ENCODE measurements at places on chromosomes 5 and 9.

DNA sequence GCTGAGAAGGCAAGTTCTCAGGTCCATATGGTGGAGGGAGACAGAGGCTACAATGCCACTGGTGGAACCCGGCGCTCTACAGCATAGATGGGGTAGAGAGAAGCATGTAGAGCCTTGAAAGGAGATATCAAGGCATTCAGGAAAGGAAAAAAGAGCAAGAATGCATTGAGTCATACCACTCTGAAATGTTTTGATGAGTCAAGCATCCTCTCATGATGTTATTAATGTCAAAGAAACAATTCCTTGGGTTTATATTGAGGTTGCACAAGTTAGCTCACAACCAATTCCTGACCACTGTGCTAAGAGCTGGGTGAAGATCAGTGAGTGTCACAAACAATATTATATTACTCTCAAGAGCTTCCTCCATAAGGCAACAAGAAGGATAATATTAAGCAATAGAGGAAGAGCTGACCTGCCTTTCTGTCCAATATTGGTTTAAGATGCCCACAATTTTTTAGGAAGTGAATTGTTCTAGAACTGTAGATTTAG lies 178.0 kb downstream of the RFK start:
- no peak for DNase-seq

DNA sequence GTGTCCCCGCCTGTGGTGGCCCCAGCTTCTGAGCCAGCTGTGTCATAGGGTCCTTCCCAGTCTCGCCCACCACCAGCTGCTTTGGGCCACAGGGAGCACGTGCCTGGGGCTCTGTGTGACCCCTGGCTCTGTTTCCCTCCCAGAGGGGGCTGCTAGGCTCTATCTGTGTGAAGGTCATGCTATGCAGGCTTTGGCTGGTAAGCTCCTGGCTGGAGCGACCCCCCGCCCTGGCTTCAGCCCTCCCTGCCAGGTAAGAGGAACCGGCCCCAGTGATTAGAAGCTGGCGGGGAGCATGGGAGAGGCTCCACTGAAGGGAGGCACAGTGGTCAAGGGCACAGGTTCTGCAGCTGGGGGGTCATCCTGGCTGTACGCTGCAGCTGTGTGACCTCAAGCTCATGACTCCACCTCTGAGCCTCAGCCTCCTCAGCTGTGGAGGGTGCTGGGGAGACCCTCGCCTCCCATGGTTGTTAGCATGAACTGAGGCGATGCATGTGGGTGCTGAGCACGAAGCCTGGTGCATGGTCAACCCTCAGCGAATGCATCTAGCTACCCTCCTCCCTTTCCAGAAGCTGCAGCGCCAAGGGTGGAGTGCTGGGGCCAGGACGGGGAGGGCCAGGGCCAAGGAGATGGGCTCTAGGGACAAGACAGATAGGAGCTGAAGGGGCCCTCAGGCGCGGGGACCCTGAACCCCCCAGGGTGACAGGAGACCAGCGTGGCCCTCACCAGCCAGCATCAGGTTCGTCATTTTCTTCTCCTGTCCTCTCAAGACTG lies 163.8 kb upstream of the MVB12B start:
- no peak for DNase-seq

- no peak for DNase-seq
Measured at GRCh38 chr5:127609011-127609410, 39.9 kb upstream of the CTXN3 start.

DNA sequence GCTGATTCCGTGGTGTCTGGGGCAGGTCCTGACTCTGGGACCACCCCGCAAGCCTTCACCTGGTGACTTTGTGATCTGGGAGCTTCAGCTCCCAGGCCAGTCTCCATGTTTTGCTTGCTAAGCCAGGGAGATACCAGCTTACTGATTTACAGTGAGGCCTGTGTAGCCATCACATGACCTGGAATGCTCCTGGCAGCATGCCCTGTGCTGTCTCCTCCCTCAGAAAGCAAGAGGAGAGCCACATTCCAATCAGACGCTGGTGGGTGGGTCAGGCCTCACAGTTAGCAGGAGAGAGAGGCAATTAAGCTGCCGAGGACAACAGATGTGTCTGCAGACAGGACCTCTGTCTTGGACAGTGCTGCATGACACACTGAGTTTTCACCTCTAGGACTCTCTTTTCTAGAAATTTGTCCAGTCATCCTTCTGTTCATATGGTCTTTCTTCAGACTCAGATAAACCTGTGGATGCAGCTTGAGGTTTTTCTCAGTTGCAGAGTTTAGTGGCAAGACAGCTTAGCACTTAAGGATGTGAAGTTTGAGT lies 24.4 kb upstream of the GRPEL2 start:
- DNase-seq = no peak

DNA sequence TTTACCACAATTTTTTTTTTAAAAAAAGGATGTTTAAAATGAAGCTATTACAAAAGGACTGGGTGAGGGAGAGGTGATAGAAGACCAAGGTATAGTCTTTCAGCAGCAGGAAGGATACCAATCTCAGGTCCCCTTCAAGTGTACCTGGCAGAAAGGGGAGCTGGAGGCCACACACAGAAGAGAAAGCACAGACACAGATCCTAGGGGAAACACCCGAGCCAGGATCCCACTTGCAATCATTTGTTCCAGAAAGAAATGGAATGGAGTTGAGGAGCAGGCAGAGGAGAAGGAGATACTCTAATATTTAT lies 5.6 kb downstream of the GNPDA1 start:
- DNase-seq = no peak

DNA sequence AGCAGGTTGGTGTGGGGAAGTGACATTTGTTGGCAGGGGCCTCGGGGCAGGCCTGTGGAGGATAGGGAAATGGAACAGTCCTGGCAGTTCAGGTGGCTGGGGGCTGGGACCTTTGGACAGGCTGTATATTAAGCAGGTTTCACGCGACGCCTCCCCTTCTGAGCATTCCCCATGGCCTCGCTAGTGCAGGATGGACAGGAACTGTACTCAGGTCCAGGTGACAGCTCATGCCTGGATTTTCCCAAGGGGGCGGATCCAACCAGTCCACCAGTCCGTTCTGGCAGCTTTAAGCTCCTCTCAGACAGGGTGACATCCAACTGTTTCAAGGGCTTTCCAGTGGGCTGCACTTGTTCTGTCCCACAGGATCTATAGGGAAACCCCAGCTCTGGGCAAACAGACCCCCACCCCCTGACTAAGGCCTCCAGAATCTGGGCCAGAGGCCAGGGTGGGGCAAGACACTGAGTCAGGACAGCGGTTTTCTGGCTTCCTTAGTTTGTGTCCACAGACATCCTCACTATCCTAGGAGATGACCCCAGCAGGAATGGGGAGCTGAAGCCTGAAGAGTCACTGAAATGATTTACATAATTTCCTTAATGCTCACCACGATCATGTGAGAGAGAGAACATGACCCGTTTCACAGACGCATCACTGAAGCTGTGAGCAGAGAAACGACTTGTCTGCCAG lies 20.9 kb downstream of the CSF2 start:
- DNase-seq = no peak

GRCh38 chr9:115575147-115575546 lies 457.2 kb upstream of the TNC start:
- no peak for DNase-seq

DNA sequence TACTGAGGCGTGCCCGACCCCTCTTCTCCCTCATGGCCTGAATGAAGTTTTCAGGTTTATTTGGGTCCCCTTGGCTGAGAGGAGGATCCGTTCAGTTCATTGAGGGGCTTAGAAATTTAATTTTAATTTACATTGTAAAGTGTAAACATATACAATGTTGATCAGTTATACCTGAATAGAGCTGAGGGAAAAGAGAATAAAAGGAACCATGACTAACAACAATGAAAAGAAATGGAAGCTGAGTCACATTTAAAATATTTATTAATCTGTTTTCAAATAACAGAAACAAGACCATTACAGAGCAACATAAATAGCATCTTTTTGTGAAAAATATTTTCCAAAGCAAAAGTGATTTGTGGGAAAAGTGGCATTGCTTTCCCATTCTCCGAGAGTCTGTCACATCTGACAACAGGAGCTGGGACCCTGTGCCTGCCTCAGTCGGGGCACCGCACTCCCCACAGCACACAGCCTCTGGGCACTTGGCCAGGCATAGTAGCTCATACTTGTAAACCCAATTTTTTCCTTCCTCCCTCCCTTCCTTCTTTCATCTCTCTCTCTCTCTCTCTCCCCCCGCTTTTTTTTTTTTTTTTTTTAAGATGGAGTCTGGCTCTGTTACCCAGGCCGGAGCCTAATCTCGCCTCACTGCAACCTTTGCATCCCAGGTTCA lies 28.7 kb downstream of the PROP1 start:
- no peak for DNase-seq

- DNase-seq = no peak
Measured at GRCh38 chr5:168477060-168477459, 9.2 kb upstream of the RARS1 start.

GRCh38 chr9:108323615-108324014 lies 532.2 kb downstream of the ACTL7B start:
- DNase-seq = no peak

DNA sequence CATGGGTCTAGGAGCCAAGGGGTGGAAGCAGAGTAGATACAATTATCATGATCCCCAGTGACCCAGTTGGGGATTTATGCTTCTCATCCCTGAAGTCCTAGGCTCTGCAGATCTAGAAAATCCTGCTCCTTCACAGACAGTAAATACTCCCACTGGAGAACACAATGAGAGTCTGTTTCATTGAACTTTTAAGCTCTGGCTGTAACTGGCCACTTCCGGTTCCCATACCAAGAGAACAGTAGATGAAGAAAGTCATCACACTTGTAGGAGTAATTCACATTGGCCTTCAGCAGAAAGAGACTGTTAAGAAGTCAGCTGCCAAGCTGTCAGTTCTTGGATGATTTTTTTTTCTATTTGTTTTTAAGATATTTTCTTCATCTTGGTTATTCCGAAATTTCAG lies 597.1 kb downstream of the ACTL7B start:
- DNase-seq = no peak

DNA sequence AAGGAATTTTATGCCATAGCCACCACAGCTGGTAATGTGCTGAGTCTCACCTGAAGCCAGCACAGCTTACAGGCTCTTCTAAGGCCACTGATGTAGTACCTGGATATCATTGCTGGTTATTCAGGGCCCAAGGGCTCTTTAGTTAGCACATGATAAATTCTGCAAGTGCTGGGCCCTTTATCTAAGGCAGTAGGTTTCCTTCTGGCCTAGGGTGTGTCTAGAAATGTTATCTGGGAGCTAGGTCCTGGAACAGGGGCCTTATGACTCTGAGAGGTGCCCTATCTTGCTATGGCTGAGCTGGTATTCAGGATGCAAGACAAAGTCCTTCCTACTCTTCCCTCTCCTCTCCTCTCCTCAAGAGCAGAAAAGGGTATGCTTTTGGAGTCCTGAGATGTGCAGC lies 1424.5 kb upstream of the NUDT12 start:
- no peak for DNase-seq

Measured in activated T-cell treated with anti-CD3 and anti-CD28 coated beads for 48 hours (primary cell).